Spinal cord (tissue), 10 donors: ENCODE measurements at places on chromosomes 7 and 10.

- no peak for DNase-seq
Observed at GRCh38 chr7:158035343-158035742, 552.3 kb downstream of the PTPRN2 start.

DNA sequence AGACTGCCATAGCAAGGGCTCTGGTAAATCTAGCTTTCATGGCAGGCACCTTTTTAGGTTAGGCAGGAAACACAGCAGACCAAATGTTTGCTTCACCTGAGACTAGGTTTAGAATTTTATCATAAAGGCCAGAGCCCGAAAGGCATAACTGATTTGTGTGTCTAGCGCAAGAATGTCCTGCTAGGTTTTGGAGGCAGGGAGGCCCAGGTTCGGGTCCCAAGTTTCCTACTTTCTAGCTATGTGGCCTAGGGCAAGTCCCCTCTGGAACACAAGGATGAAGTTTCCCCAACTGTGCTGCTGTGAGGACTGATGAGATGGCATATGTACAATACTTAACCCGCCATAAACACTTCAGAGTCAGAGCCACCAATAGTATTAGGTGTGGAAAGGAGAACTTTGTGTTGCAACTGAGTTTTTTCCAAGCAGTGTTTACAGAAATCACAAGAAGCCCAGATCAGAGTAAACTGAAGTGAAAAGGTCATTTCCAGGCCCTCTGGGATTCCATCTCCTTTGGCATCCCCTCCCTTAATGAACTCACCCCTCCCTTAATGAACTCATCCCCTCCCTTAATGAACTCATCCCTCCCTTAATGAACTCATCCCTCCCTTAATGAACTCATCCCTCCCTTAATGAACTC is 244.9 kb downstream of the SKAP2 start:
- DNase-seq, result no peak

DNA sequence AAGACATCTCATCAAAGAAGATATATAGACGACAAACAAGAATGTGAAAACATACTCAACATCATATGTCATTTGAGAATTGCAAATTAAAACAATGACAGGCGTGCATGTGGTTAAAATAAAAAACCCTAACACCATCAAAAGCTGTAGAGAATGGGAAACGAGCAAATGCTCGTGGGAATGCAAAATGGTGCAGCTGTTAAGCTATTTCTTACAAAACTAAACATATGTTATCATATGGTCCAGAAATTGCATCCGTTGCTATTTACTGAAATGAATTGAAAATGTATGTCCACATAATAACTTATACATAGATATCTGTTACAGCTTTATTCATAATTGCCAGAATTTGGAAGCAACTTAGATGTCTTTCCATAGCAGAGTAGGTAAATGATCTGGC is 574.4 kb downstream of the TNS3 start:
- no peak for DNase-seq

GRCh38 chr7:24932815-24933214 is 47.2 kb downstream of the OSBPL3 start:
- DNase-seq, result no peak

GRCh38 chr10:49841615-49842332 is 79.7 kb upstream of the OGDHL start:
- no peak for DNase-seq

- DNase-seq, result no peak
Observed at GRCh38 chr10:6143181-6143580, 54.3 kb downstream of the RBM17 start.

GRCh38 chr7:103865442-103865841 is 124.0 kb downstream of the RELN start:
- no peak for DNase-seq

GRCh38 chr7:151275813-151276577 is 27.5 kb upstream of the SMARCD3 start:
- DNase-seq, result peak; percentile 75
